LHCN-M2 (cell line): ENCODE measurements at places on chromosomes 16 and 17. TPM values are rescaled to one million over a fixed set of nuclear protein-coding genes. Genes with fewer than 3 reads are reported as not detected.
A peak's percentile ranks its signal among the peaks of the same experiment; 100 is the strongest.

GUCY2D gene
- not detected in 2 replicates for total RNA-seq

TNFRSF17 gene
- not detected in 2 replicates for total RNA-seq

DNA sequence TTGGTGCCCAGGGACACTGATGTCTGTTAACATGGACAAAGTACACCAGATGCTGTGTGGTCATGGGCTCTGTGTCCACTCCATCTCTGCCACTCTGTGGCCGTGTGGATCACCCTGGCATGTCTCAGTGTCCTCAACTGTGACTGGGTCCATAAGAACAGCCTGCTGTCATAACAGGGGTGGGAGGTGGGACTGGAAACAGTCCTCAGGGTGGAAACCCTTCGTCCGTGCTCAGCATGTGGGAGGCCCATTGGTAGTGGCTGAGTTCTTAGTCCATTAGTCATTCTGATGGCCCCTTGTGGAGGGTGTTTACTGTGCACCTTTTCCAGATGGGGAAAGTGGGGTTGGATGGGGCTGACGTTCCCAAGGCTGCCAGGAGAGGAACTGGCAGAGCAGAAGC is 12.8 kb downstream of the FLYWCH2 start:
- peak; percentile 53 for DNase-seq

DNA sequence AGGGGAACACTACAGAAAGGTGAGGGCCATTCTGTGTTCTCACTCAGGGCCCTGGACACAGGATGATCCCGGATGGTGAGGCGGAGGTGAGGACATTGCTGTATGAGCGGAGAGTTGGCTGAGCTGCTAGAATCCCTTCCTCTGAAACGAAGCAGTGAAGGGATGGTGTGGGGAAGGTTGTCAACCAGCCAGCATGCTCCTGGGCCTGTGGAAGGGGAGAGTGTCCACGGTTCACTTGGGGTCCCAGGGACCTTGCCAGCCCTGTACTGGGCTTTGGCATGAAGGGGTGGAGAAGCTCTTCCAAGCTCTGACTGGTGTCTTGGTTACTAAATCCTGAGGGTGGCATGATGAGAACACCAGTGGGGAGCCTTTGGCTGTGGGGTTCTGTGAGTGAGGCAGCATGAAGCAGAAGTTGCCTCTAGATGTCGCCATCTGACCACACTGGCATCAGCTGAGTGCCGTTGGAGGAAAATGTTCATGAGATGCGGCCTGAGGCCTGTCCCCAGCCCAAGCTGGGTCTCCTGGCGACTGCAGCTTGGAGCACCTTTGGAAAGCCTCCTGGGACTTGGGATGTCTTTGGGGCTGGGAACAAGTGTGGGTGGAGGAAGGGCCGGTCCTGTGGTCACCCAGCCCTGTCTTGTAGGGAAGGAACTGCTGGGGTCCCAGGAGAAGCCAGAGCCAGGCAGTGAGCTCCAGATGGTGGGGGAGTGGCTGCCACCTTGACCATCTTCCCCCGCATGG is 14.8 kb downstream of the PDP2 start:
- peak; percentile 74 for DNase-seq

GRCh38 chr16:10081201-10081940 is 100.9 kb downstream of the GRIN2A start:
- DNase-seq: no peak

GRCh38 chr17:35212668-35213067 is 18.5 kb upstream of the SLC35G3 start:
- peak; percentile 11 for DNase-seq
